ENCODE measurements at places on chromosomes 1 and 21.

DNA sequence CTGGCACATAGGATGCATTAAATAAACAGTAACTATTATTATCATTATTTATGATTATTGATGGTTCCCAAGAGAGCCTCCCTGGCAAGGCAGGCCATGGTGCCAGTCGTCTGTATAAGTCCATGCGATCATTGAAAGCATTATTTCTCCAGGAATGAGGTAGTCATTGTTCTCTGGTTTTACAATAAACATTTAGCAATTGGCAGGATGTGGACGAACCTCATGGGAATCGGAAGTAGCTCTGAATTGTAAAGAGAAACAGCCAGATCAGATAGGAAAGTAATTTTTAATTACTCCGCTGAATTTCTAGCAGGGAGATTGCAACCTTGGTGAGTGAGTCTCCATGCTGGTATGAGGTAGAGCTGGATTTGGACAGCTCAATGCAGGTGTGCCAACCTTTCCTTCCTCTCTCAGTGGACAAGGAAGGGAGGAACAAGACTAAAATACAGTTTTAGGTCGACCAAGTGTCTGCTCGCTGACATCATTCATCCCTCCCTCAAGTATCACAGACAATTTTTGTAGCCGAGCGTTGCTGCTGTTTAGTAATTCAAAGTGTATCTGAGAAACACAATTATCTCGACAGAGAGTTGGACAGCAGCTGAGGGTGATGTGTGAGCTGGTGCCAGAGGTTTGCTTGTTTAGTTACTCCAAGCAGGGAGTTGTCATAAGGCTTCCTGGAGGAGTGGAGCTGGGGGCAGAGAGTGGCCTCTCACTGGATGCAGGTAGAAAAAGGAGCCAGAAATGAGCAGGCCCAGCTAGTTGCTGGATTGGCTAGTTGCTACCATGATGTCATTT is 250.8 kb downstream of the KCNJ6 start:
- no peak for DNase-seq

- peak; percentile 31 for DNase-seq
Observed at GRCh38 chr1:6701437-6702153, at the start of gene DNAJC11. TSS of gene DNAJC11 (minus strand) at chr1:6701816. CDS start at chr1:6701800, 16 bp downstream.

DNA sequence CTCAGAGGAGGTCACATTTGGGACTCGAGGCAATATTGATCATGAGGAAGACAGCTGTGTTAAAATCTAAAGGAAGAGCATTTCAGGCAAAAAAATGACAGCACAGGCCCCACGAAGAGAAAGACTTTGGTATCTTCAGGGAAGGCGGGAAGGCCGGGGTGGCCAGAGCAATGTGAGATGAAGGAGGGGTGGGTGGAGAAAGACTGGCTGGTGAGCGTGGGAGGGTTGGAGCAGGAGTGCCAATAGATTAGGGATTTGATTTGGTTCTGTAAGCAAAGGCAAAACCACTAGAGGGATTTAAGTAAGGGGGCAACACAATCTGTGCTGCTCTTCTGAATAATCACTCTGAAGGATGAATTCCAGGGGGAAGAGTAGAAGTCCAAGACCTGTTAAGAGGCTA is 48.0 kb upstream of the BCL9 start:
- DNase-seq, result no peak

DNA sequence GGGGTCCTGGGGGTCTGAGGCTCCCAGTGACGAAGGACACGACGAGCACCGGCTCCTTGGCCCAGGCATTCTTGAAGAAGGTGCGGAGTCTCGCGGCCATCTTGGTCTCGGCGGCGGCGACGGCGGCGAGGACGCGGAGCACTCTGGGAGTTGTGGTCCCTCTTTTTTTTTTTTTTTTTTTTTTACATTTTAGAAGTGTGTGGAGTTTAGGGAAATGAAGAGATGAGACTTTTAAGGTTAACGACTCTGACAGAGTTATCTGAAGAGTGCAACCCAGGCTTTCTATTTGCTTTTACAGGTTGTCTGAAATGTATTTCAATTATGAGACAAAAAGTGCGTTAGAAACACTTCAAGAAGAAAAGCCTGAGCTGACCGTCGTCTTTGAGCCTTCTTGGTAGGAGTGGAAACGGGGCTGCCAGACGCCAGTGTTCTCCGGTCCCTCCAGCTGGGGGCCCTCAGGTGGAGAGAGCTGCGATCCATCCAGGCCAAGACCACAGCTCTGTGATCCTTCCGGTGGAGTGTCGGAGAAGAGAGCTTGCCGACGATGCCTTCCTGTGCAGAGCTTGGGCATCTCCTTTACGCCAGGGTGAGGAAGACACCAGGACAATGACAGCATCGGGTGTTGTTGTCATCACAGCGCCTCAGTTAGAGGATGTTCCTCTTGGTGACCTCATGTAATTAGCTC is 9.7 kb downstream of the OR2B11 start:
- DNase-seq, result no peak

GRCh38 chr21:40681164-40681859 is 165.6 kb downstream of the DSCAM start:
- DNase-seq, result no peak

DNA sequence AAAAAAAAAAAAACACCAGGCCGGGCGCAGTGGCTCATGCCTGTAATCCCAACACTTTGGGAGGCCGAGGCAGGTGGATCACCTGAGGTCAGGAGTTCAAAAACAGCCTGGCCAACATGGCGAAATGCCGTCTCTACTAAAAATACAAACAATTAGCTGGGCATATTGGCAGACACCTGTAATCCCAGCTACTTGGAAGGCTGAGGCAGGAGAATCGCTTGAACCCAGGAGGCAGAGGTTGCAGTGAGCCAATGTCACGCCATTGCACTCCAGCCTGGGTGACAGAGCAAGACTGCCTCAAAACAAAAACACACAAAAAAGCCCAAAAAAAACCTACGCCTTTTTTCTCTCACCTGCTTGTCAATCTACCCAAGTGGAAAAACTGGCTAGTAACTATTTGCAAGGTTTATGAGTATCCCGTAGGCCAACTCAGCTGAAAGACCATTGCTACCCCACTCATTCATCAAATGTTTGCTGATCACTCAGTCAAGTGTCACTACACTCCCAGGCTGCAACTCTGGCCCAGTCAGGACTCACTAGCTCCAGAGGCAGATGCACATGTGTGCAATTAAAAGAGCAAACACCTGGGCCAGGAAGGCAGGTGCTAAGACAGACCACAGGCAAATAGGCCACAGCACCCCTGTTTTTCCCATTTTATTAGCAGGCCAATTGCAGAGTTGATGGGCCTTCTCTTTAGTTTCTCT is 2.0 kb downstream of the CSRP1 start:
- DNase-seq, result no peak

DNA sequence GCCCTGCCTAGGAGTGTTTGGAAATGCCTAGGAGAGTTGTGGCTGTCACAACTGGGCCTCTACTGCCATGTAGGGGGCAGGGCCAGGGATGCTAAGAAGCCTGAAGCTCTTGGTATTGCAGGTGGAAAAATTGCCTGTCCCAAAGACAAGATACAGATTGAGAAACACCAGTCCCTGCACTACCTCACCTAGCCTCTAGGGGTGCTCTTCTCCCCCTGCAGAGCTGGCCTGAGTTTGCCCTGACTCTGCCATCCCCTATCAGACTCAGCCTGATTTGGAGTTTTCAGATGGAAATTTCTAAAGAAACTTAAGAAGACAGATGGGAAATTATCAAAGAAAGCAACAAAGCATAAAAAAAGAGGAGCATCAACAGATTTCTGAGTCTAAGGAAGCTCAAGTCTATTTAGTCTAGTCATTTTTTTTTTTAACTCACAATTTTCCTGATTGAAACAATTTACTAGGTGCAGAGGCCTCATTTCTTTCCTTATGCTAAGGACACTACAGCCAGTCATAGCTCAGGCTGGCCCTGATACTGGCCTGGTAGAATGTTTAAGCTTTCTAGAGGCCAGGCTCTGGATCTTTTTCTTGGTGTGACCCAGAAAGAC is 61.4 kb upstream of the LRRN2 start:
- no peak for DNase-seq

DNA sequence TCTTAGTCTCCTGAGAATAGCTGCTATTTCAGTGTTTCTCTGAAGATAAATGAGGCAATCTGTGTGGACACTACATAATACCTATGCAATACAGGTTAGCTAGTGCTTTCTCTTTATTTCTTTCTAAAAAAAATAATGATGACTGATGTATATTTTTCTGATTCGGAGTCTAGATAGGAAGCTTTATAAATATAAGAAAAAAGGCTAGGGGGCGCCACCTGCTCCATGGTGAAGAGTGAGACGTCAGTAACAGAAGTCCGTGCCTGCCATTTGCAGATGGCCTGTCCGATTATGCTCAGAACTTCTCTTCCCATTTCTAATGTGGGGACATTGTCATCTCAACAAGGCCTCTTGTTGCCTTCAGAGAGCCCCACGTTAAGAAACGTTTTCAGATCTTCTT is 26.4 kb downstream of the QSOX1 start:
- no peak for DNase-seq

All from GM12878 (cell line).